ENCODE measurements at places on chromosomes 6 and 20.
A peak's percentile ranks its signal among the peaks of the same experiment; 100 is the strongest.

DNA sequence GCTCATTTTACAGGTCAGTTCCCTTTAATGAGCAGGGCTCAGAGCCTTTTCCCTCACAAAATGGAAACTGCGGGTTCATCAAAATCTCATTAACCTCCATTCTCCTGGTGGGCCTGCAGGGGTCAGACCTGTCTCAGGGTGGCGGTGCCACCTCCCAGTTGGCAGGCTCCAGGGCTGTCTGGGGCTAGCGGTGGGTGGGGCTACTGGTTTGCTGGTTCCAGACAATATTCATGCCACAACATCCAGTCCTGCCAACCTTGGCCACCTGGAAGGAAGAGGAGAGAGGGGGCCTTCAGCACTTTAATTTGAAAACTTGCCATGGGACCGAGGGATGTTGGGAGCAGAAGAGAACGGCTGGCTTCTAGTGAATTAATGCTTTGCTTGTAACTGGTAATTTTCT is 41.9 kb upstream of the CTNNBL1 start:
- DNase-seq = no peak

GRCh38 chr6:5108068-5108467 is 22.9 kb downstream of the PPP1R3G start:
- no peak for DNase-seq

GRCh38 chr6:27124252-27124657 is 123.2 kb upstream of the PRSS16 start:
- DNase-seq = no peak

DNA sequence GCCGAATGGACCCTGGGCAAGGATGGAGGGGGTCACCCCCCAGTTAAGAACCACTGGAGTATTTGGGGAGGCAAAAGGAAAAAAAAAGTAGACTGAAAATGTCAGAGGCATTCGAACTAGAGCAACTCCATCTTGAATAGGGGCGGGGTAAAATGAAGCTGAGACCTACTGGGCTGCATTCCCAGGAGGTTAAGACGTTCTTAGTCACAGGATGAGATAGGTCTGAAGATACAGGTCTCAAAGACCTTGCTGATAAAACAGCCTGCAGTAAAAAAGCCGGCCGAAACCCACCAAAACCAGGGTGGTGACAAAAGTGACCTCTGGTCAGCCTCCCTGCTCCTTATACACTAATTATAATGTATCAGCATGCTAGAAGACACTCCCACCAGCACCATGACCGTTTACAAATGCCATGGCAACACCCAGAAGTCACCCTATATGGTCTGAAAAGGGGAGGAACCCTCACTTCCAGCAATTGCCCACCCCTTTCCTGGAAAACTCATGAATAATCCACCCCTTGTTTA is 70.4 kb upstream of the KCNG1 start:
- peak; percentile 47 for DNase-seq

DNA sequence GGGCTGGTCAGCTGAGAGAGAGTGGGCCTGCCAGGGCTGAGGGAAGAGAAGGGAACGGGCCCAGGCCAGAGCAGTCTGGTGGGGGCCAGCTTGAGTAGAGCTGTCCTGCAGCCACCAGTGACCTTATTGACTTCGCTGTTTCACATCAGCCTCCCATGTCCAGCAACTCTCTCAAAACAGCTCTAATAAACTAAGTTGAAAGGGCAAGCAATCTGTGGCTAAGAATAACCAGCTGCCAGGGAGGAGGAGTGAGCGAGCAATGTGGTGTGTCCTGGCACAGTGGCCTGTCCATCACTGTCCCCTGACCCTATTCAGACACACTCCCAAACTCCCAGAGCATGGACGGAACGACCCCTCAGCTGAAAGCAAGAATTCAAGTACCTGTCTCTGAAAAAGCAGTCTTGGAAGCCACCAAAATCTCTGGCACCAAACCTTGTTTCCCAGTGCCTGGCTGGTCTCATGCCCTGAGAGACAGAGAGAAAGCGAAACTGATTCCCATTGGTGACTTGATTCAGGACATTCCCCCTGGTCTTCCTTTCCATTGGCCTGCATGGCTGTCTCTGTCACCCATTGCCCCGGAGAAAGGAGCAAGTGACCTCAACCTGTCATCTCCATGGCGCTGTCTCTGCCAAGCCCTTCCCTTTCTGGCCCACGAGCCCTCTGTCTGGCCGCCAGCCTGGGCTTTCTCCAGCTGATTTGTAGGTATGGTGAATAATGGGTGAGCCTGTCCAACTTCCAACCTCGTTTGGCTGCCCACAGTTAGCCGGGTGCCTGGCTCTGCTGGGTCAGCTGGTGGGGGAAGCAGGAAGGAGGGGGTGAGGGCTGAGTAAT is at the start of gene DDO:
DDO (minus strand) TSS at position 490 of the 831 bp plus-strand sequence. CDS start 2,113 bp downstream, outside the sequence.
- DNase-seq = no peak

DNA sequence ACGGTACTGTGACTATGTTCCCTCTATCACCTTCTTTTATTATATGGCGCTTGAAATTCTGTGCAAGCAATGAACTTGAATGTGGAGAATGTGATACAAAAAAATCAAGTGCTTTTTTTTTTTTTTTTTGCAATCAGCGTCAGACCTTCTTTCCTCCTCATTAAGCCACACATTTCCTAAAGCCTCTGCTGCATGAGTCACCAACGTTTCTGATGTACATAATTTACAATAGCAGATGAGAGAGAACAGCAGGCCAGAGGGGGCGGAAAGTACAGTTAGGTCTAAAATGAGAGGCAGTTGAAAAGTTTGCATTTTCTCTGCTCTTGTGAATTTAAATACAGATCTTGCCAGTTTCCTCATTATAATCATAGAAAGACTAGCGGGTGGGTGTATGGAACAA is 114.6 kb upstream of the RIPOR2 start:
- no peak for DNase-seq

- no peak for DNase-seq
These were observed 599.4 kb upstream of the CITED2 start for GRCh38 chr6:139973669-139974344.

DNA sequence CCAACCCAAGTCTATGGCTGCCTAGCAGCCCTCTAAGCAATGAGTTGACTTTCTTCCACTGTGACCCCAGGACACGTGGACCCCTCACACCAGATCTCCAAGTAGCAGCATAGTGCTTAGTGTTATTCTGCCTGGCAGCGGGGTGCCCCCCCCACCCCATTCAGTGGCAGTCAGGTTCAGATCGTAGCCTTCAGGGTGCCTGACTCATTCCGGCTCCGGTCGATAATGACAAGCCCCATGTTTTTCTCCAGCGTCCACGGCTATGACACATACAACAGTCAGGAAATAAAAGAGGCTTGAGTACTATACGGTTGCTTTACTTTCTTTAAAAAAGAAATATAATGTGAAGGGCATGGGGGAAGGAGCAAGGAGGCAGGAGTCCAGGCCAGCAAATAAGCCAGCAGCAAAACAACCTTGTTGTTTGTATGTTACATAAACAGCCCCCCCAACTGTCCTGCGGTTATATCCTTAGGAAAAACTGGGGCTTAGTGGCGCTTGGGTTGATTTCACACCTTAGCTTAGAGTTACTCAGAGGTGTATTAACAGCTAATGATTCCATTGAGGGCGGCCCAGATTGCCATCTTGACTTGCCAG is 23.1 kb downstream of the GNAS start:
- DNase-seq = no peak

DNA sequence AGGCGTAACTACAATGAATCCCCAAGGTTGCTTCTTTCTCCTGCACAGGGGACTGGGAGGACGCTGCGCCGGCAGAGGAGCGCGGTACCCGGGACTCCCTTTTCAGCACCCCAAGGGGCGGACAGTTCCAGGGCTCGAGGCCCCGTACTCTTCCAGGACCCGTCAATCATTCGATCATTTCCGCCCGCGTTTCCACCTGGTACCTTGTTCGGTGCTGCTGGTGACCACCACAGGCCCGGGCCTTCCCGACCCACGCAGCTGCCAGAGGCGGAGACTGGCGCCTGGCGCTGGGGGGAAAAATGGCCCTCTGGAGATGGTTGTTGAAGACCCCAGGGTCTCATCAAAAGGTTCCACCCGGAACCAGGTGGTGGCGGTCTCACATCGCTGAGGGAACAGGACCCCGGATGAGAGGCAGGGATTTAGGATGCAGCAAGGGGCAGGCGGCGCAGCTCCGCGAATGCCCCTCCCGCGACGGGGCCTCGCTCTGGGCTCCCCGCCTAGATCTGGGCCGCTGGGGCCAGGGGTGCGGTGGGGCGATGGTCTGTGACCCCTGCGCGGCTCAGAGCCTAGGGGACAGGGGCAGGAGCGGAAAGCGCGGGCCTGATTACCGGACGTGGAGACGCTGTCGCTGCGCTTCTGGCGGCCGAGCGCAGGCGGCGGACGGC is 744 bp downstream of the VSX1 start:
- DNase-seq = no peak

DNA sequence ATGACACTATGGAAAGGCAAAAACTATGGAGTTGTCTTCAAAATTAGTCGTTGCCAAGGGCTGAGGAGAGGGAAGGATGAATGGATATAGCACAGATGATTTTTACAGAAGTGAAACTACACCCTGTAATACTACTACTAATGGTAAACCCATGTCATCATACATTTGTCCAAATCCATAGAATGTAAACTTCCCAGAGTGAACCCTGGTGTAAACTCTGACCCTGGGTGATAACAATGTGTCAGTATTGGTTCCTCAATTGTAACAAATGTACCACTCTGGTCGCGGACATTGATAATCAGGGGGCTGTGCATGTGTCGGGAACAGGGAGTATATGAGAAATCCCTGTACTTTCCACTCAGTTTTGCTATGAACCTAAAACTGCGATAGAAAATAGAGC is 72.2 kb downstream of the CNBD2 start:
- DNase-seq = no peak

DNA sequence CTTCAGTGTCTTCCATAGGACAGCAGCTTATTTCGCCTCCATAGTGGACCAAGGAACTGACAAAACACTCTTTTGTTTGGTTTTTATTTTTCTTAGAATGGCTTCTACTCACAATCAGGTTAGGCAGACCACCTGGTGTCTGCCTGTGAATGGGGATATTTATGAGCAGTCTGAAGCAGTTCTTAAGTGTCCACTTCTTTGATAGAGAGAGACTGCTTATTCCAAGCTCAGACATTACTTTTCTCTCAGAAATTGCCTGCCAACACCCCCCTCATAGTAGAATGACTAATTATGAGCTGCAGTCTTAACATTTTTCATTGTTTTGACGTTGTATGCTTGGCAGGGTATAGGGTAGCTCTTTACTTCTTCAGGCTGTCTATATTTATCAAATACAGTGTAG is 174.7 kb downstream of the ZFAND3 start:
- DNase-seq = no peak

DNA sequence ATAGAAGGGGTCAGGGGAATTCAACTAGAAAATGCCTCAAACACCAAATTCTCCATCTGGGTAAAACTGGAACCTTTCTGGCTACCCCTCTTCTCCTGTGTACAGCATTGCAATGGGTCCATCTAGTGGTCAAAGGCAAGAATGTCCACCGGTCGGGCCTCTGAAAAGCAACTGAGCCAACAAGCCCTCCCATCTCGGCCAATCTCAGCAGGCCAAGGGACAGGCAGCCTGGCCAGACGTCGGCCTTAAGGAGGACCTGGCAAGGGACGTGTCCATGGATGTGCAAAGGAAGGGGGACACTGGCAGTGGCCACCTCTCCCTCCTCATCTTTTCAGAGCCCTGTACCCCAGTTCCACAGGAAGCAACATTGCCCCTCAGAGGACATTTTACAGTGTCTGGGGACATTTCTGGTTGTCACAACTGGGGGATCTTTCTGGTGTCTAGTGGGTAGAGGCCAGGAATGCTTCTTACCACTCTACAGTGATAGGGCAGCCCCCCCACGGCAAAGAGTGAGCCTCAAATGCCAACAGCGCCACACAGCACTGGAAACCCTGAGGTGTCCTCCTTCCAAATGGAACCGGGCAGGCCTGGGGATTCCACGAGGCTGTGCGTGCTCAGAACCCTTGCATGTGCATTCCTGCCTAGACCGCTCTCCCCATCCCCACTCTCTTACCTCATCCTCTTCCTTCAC is 99.8 kb upstream of the FOXA2 start:
- DNase-seq = peak; percentile 69

DNA sequence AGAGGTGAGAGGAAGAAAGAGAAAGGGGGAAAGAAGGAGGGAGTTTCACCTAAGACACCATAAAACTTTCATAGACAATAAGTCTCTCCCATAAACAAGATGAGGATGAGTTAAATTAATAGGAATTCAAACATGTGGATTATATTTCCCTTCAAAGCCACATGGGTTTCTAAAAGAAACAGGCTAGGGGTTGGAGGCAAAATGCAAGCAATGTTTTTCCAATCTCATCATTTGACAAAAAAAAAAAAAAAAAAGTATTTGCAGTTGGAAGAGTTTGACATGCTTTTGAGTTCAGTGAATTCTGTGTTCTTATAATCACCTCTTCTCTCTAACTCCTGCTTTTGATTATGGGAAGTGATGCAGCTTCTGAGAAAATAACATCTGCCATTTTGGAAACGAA is 286.5 kb upstream of the PRND start:
- DNase-seq = no peak

DNA sequence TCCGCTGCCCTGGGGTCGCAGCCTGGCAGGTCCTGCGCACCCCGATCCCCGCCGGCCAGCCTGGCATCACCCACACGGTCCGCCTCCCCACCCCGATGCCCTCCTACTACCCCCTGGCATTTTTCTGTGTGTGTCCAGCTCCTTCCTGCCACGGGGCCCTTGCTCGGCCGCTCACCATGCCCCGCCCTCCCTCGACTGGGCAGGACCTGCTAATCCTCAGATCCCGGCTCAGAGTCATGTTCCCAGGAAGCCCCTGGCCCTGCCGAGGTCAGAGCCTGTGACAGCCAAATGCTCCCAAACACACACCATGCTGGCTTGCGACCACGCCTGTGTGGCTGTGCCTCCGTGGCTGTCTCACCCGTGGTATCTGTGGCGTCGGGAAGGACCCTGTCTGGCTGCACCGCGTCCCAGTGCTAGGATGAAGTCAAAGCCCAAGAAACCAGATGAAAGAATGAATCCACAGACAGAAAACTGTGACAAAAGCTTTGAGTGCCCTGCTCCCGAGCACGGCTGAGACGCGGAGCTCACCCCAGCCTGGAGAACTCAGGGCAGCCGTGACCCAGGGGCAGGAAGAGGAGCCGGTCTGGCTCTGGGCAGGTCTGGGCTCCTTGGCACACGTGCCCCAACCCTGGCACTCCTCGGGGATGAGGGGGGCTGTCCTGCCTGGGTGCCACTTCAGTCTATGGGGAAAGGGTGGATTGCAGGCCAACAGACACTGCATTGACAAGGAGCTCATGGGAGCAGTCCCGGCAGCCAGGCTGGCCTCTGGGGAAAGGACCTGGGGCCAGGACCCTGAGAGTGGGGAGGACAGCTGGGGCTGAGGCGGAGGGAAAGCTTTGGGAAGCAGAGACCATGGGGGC is 20.8 kb upstream of the SLCO4A1 start:
- DNase-seq = no peak

DNA sequence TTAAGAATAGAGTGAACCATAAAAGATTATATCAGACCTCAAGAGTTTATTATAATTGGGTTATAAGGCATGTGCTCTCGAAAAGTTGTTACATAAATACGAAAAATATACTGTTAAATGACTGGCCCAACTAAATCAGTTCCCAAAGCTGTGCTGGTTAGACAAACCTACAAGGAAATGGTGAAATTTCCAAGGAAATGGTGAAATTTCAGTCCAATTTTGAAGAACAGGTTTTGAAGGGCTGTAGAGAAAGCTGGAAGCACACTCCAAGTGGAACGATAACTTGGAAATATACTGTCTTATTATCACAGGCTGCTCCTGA is 400 bp upstream of the TRMT11 start:
- DNase-seq = no peak
